ENCODE measurements at places on chromosomes 13 and 19. TPM values are rescaled to one million over a fixed set of nuclear protein-coding genes. Genes with fewer than 3 reads are reported as not detected.

The PSG3 gene
- not detected for total RNA-seq

The IFNL4 gene
- not detected for total RNA-seq

GRCh38 chr13:78958006-78958405 is 299.1 kb upstream of the OBI1 start:
- DNase-seq: no peak

GRCh38 chr19:9945319-9945966 is 9.1 kb upstream of the OLFM2 start:
- DNase-seq: no peak

DNA sequence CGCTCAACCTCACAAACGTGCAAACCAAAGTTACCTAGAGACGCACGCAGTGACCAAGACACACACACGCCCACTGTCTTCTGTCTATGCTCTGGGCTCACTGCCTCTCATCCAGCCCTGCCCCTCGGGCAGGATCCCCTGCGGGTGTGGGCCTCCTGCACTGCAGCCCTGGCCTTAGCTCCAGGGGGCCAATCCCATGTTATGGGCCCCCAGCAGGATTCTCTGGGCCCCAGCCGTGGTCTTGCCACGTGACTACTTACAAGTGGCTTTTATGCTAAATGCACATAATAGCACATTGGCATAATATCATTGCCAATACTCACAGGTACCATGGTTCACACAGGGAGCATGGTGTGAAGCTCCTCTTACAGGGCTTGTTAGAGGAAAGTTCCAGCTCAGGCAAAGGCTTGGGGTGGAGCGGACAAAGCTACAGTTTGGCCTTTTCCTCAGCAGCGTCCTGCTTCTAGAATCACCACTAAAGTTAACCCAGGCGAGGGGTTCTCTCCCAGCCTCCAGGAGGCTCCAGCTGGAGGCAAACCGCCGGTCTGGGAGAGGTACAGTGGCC is 37.4 kb downstream of the CEBPA start:
- DNase-seq: no peak

DNA sequence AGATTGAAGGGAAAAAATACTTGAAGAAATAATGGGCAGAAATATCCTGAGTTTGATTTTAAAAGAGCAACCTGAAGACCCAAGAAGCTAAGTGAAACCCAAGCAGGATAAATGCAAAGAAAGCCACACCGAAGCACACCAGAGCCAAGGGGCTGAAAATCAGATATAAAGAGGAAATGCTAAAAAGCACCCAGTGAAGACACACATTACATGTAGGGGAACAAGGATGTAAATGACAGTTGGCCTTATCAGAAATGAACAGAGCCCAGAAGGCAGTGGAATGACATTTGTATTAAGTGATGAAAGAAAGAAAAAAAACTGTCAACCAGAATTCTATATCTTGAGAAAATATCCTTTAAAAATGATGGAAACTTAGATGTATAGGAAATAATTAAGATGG is 139.1 kb downstream of the SLC7A1 start:
- DNase-seq: no peak

DNA sequence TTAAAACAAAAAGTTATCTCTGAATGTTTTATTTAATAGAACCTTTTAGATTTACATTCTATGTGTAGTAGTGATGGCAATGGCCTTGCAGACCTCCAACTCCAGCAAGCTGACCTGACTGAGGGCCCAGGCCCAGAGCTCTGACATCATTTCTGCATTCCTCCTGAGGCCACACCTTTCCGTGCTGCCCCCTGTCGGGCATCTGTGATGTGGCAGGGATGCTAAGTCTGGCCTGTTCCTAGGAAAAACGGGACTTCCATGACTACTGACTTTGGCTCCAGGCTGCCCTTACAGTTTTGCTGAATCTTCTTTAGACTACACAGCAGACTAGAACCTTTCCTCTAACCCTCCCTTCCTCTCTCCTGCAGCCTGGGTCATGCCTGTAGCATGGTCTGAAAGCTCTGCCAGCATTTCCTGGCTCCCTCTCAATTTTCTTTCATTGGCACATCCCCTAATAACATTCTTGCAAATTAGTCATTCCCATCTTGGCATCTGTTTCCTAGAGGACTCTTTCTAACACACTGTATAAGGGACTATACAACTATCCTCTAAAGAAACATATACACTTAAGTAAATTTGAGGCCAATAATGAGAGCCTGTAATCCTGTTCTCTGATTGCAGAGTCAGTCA is 249.1 kb downstream of the GPC5 start:
- peak; percentile 3 for DNase-seq

DNA sequence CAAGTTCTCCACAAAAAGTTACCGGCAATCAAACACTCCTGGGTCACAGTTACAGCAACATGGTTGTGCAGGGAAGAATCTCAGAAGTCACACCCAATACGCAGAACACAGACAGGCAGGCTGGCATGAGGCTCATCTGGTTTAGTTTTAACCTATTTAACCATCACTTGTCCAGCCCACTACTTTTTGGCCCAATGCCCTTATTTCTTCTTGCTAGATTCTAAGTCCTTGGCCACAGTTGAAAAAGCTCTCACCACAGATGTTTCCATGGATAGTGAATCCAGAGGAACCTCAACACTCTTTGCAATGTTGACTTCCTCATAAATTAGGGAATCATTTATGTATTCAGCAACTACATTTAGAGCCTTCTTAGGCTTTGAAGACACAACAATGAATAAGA is 50.7 kb upstream of the FNDC3A start:
- no peak for DNase-seq

Measured in activated CD8-positive, alpha-beta T cell treated with anti-CD3 and anti-CD28 coated beads for 36 hours (primary cell).